ENCODE measurements at places on chromosomes 3 and 15. TPM values are rescaled to one million over a fixed set of nuclear protein-coding genes. Genes with fewer than 3 reads are reported as not detected.

- no peak for DNase-seq
Measured at GRCh38 chr3:13718436-13718835, 161.4 kb downstream of the WNT7A start.

MKRN2OS gene
- 0.90 TPM for polyA plus RNA-seq

SLITRK3 gene
- 0.33 TPM for polyA plus RNA-seq

DNA sequence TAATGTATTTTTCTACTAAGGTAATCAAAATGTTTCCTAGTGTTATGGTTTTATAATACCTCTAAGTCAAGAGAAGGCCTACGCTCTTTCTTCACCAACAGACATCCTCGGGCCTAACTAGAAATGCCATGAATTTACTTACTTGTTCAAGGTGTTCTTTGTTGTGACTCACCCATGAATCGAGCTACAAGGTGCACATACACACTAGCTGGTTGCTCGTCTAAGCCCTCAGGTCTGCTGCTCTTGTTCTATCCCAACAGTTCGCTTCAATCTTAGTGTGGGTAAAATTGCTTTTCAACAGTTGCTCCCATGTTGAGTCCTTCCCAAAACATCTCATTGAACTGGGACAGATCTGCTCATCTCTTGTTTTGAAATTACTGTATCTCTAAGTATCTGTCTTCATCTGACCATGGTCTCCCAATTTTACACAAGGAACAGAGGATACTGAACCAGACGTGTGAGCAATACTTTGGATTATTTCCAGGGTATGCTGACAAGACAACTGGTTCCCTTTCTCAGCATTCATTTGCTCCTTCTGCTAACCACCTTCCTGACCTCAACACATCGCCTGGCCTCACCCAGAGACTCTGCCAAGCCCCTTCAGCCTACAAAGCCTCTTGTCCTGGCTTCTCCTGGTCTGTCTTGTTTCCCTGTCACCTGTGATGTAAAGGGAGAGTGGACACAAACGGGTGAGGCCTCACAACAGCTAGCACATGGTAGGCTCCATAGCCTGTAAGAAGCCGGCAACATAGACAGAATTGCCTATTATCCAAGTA lies 84.2 kb downstream of the NEDD4 start:
- no peak for DNase-seq

DNA sequence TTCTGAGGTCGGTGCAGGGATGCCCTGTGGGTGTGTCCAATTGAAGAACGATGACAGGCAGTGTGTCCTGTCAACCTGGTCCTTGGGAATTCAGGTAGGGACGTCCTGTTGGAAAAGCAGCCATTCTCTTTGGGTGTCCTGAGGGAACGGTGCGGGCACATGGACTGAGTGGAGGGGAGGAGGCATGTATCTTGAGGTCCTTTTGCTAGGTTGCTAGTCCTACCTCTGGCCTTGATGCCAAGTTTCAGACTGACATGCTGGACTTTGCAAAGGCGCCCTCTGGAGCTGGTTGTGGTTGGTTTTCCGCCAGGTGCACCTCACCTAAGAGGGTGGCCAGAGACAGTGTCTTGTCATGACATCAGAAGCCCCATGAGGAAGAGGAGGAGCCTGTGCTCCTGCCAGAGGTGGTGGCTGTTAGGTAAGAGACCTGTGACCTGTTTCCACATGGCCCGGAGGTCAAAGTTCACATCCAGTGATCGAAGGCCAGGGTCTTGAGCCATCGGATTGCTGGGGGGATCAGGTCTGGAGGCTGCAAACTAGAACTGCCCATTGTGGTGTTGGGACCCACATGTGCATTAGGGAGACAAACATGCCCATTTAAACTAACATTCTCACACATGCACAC lies 106.3 kb downstream of the SNRPN start:
- no peak for DNase-seq

DNA sequence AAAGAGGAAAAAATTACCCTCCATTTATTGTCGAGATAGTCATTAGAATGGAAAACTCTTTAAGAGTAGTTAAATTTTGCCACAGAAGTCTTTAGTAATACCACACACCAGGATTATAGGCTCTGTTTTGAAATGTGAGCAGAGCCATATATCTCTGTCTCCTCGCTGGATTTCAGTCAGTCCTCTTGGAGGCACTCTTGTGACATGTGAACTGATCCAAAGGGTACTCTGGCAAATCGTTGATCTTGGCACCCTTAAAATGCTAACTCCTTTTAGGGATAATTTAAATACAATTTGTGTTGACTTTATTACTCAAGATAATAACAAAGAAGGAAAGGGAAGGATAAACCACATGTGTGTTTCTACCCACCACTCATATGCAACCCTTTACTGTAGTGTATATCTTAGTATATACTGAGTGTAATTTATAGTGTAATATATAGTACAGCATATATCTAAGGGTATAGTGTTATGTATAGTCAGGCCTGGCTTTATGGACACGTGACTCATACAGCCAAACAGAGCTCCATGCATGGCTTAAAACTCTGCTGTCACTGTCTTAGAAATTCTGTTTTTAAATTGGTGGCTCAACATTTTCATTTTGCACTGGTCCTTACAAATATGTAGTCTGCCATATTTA lies 12.3 kb upstream of the KPNA4 start:
- DNase-seq, result no peak

CLSTN2 gene
- 2.1 TPM for polyA plus RNA-seq

DNA sequence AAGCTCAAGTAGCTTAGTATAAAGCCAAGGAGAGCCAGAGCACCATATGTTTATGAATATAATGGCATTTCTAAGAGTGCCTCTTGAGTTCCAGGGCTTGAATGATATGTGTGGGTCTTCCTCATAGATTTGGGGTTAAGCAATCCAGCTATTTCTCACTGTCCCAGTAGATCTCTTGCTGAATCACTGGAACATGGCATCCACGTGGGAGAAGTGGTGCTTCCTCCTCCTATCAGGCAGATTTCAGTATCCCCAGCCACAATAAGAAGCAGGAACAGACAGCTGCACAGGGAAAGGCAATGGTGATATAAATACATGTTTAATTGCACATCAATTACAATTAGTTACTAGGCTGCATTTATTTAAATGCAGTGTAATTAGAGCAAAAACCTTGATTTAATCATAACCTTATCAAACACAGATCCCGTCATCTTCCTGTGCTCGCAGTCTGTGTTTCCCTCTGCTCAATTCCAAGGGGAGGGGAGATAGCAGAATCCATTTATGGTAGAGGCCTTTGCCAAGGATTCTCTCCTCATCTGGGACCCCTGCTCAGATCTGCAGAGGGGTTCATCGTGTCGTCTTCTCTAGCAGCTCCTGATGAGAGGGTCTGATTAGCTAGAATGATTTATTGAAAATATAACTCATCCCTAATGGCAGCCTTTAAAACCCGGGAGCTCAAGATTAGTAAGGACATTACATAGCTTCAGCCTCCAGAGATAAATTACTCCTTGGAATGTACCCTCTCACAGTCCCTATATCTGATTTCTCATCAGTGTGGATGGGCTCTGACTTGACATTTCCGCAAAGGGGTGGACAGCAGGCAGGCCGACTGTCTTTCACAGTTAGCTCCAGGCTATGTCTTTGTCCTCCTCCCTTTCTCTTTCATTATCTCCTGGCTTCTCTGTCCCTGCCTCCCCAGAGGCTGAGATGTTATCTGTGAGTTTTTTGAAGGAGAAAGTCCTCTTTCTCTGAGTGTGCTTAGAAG lies 775.9 kb downstream of the AGBL1 start:
- DNase-seq, result no peak

GRCh38 chr15:61639491-61639890 lies 410.4 kb upstream of the RORA start:
- DNase-seq, result no peak

DNA sequence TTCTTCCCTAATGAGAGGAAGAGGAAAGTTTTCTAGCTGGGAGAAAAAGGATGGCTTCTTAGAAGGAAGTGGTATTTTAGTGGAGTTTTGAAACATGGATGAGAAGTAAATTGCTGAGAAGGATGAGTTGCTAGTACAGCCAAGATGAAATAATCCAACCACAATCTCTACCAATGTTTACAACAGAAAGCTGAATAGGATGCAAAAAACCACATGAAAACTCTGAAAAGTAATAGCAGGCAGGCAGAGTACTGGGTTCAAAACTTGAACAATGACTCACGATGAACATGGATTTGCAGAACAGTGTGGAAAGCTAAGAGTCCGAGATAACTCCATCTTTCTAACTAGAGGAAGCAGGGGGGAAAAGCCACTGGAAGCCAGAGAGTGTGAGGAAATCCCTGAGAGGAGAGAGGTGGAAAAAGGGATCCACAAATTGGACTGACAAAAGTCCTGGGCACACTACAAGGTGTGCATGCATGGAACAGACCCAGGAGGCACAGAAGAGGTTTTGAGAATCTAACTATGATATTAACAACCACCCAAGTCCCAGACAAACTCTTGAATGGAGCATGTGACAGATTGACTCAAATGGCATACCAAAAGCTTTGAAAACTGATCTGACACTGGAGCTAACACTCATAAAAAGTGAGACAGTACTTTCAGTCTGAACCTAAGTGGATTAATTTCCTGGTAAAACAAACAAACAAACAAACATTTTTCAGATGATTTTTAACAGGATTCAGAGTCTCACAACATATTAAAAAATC lies 76.7 kb downstream of the ST6GAL1 start:
- DNase-seq, result no peak

DNA sequence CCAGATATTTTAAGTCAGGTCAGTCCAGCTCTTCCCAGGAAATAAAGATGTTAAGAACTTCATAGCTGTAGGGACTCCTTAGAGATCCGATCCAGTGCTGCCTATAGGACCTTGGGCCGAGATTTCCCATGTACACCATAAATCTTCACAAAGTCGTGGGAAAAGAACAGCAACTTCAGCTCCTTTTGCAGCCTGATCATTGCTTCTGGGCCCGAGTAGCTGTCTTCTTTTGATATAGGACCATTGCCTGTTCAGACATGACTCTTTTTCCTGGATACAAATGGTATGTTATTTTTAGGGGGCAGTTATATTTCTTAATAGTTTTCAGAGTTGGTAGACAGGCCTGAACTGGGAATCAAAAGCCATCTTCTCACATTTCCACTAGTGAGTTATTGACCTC lies 20.5 kb downstream of the IL1RAP start:
- DNase-seq, result no peak

EEFSEC gene
- polyA plus RNA-seq, result 17.1 TPM

PIAS1 gene
- polyA plus RNA-seq, result 31.8 TPM

DNA sequence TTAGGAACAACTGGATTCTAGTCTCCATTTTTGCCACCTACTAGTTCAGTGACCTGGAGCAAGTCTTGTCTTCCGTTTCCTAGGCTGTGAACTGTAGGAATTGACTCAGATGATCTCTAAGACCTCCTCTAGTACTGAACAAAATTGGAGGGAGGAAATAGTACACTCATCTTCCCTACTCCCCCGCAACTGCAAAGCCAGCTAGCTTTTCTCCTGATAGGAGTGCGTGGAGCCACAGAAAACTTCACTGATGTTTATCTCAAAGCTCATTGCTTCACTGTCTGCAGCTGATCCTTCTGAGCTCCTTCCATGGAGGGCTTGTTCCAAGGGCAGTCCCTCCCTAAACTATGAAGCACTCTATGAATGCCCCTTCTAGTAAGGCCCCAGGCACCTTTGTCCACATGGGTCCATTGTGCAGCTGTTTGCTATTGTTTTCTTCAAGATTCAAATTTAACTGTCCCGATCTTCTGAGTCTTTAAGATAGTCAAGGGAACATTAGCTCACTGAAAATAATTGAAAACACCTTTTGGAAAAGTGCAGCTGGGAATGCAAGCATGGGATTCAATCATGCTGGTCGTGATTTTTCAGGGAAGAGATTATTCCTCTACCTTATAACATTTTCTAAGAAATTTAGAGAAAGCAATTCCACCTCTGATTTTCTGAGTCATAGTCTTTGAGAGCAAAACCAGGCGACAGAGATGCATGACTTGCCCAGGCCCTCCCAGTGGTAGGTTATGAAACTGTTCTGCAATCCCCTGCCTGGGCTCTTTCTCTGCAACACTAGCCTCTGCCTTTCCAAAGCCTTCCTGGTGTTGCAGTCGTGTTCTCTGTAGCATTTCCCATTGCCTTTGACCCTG lies 24.3 kb downstream of the FILIP1L start:
- no peak for DNase-seq

GRCh38 chr15:58771621-58772250 lies 634 bp downstream of the MINDY2 start:
- no peak for DNase-seq

- DNase-seq, result no peak
Measured at GRCh38 chr3:159273070-159273469, 471.2 kb downstream of the MFSD1 start.

Measured in forelimb muscle (tissue), 1 donor.